WTC11 (cell line): ENCODE measurements at places on chromosomes 16 and 17.
A peak's percentile ranks its signal among the peaks of the same experiment; 100 is the strongest.

- H3K27me3 ChIP-seq, result no peaks in the 10 kb centered on the region
- H3K27ac ChIP-seq, result no peak overlapping the region
- DNase-seq, result no peak
- no peaks in the 10 kb centered on the region for H3K36me3 ChIP-seq
- peaks cover 19% of the 10 kb centered on the region for H3K4me1 ChIP-seq
- H3K4me3 ChIP-seq, result no peak overlapping the region
Measured at GRCh38 chr17:10050597-10051101, 145.6 kb upstream of the RCVRN start.

DNA sequence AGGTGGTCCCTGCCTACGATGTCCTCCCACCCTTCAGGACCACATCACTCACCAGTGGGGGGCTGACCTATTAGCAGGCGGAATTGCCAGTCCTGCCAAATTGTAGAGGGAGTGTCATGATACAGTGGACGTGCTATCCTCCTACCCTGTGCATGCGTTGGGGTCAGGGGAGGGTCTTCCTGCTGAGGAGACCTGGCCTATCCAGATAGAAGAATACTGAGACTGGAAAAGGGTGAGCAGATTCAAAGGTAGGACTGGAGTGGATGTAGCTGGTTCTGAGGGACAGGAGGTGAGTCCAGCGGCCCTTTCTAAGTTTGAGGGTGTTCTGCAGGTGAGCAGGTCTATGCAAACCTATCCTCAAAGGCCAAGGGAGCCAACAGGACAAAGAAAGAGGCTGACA, 8.0 kb downstream of the PRSS41 start:
- no peak overlapping the region for H3K27ac ChIP-seq
- no peaks in the 10 kb centered on the region for H3K4me1 ChIP-seq
- H3K27me3 ChIP-seq, result peaks cover 32% of the 10 kb centered on the region
- no peak overlapping the region for H3K4me3 ChIP-seq

DNA sequence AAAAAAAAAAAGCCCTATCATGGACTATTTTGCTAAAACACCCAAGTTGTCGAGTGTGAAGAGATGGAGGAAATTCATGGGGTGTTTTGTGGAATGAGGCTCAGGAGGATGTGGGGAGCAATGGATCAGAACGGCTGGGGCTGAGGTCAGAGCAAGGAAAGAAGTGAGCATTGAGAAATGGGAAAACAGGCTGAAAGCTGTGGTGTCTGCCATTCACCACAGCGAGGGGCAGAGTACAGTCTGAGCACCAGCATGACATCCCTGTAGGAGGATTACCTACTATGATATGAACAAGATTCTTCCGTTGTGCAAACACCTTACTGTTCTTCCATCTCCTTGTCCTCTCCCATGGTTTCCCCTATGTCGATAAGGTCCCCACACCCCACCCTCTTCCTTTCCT, 193.1 kb downstream of the TMEM114 start:
- peaks cover 77% of the 10 kb centered on the region for H3K36me3 ChIP-seq
- H3K27me3 ChIP-seq, result peaks cover 9% of the 10 kb centered on the region; the same call in 1 of the 2 replicates
- H3K4me1 ChIP-seq, result no peaks in the 10 kb centered on the region
- no peak overlapping the region for H3K27ac ChIP-seq

- peak overlapping the region; percentile 44 for H3K27ac ChIP-seq
- no peaks in the 10 kb centered on the region for H3K36me3 ChIP-seq
- H3K4me3 ChIP-seq, result peak overlapping the region; percentile 72
- peak; percentile 56 for DNase-seq
- peaks cover 72% of the 10 kb centered on the region for H3K27me3 ChIP-seq
Measured at GRCh38 chr17:81398176-81398831, 3.0 kb downstream of the BAHCC1 start.

DNA sequence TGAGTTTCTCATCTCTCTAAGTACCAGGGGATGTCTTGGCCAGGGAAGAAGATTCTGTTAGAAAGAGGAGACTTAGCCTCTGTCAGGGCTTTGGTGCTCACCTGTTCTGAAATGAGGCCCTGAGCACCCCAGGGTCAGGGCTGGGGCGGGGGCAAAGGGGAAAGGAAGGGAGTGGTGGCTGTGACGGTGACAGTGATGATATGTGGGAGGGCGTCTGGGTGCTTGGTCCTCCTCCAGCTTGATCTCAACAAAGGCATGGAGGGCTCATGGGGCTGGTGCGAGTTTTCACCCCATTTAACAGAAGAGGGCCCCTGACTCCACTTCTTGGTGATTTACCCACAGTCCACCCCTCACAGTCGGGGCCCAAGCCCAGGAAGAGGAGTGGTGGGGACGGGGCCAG, 15.1 kb downstream of the SOX8 start:
- DNase-seq, result no peak
- H3K4me1 ChIP-seq, result peaks cover 5% of the 10 kb centered on the region; the same call in 1 of the 2 replicates
- H3K4me3 ChIP-seq, result no peak overlapping the region
- H3K36me3 ChIP-seq, result peaks cover 15% of the 10 kb centered on the region

DNA sequence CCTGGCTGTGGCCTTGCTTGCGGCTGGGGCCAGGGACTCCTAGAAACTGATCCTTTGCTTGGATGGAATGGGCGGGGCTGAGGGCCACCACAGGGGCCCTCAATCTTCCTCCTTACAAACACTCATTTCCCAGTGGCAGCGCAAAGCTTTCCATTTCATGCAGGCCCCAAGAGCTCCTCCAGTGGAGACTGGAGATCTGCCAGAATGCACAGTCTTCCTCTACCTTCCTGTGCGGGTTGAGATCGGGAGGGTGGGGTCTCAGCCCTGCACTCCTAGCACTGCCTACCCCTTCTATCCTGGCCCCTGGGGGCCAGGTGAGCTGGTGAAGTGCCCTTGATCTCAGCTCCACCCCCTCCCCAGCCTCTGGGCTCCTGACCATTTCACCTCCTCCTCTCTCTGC, 1.7 kb downstream of the NRN1L start:
- H3K36me3 ChIP-seq, result peaks cover 13% of the 10 kb centered on the region

DNA sequence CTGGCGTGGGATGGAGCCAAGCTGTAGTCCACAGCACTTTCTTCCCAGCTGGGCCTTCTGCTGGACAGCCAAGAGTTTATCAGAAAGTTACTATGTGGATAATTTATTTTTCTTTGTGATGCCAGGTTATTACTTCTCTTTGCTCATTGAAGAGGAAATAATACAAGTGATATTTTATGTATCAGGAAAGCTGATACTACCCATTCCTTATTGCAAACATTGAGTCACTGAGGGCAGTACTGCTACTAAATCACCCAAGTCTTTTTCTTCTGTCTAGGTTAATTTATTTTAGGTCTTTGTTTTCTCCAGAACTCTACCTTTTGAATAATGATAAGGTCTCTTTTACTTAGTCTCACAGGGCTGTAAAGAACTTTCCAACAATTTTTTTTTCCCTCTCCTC, 8.3 kb downstream of the NUP93 start:
- no peak for DNase-seq
- peaks cover 25% of the 10 kb centered on the region for H3K36me3 ChIP-seq
- no peak overlapping the region for H3K27ac ChIP-seq
- peaks cover 5% of the 10 kb centered on the region for H3K4me1 ChIP-seq

- H3K4me3 ChIP-seq, result peak overlapping the region; percentile 71
- peaks cover 5% of the 10 kb centered on the region; the same call in 1 of the 2 replicates for H3K27me3 ChIP-seq
- DNase-seq, result no peak
Measured at GRCh38 chr16:3882531-3882930, 2.0 kb upstream of the CREBBP start.

- H3K4me1 ChIP-seq, result peaks cover 2% of the 10 kb centered on the region; the same call in 1 of the 2 replicates
- no peaks in the 10 kb centered on the region for H3K27me3 ChIP-seq
- H3K27ac ChIP-seq, result peak overlapping the region; percentile 78
- no peak overlapping the region for H3K4me3 ChIP-seq
- H3K36me3 ChIP-seq, result peaks cover 11% of the 10 kb centered on the region
Measured at GRCh38 chr17:78113804-78114785, 14.5 kb downstream of the TMC6 start.

DNA sequence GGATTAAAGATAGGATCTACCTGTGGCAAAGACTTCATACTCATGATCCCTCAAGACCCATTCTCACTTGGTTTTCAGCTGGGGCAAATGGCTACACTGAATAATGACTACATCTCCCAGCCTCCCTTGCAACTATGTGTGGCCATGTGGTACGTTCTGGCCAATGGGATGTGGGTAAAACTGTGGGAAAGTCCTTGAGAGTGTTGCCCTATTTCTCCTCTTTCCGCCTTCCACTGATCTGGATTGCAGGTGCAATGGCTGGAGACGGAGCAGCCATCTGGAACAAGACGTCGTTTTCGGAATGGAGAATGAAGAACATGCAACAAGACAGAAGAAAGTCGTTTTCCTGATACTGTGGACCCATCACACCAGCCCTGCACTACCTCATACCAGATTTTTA, 48.5 kb downstream of the HAPSTR1 start:
- peak; percentile 50 for DNase-seq
- no peaks in the 10 kb centered on the region for H3K27me3 ChIP-seq
- H3K27ac ChIP-seq, result peak overlapping the region; percentile 15; the same call in 1 of the 2 replicates
- H3K4me3 ChIP-seq, result no peak overlapping the region
- peaks cover 22% of the 10 kb centered on the region for H3K4me1 ChIP-seq

- H3K27ac ChIP-seq, result no peak overlapping the region
- no peak for DNase-seq
- H3K4me3 ChIP-seq, result no peak overlapping the region
Measured at GRCh38 chr17:57601143-57601735, 143.9 kb downstream of the CCDC182 start.

GRCh38 chr17:12958786-12959185, 59.0 kb downstream of the ELAC2 start:
- H3K4me1 ChIP-seq, result no peaks in the 10 kb centered on the region
- no peak for DNase-seq
- H3K4me3 ChIP-seq, result no peak overlapping the region
- peaks cover 62% of the 10 kb centered on the region for H3K36me3 ChIP-seq
- no peak overlapping the region for H3K27ac ChIP-seq
- no peaks in the 10 kb centered on the region for H3K27me3 ChIP-seq

DNA sequence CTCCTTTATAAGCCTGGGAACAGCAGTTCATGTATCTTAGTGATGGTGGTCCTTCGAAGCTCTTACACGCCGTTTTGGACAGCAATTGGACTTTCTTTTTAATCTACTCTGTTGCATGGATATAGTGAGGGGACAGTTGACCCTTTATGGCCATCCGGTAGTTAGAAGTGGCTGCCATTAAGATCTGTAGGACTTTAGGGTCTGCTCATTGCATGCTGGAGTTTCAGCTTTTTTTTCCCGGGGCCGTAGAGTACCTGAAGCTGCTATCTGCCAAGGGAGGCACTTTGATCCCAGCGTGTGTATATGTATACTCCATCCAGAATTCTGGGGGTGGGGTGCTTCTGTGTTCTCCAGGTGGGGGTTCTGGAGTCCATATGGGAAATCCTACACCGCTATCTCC, 1.2 kb downstream of the CYB5D1 start:
- H3K27ac ChIP-seq, result no peak overlapping the region
- H3K27me3 ChIP-seq, result peaks cover 2% of the 10 kb centered on the region; the same call in 1 of the 2 replicates
- H3K36me3 ChIP-seq, result peaks cover 6% of the 10 kb centered on the region
- H3K4me1 ChIP-seq, result peaks cover 16% of the 10 kb centered on the region

GRCh38 chr16:68658341-68658973, 13.3 kb downstream of the CDH3 start:
- H3K4me1 ChIP-seq, result peaks cover 23% of the 10 kb centered on the region
- no peaks in the 10 kb centered on the region for H3K27me3 ChIP-seq
- no peak overlapping the region for H3K4me3 ChIP-seq
- peak overlapping the region; percentile 74 for H3K27ac ChIP-seq
- DNase-seq, result no peak
- peaks cover 13% of the 10 kb centered on the region for H3K36me3 ChIP-seq

DNA sequence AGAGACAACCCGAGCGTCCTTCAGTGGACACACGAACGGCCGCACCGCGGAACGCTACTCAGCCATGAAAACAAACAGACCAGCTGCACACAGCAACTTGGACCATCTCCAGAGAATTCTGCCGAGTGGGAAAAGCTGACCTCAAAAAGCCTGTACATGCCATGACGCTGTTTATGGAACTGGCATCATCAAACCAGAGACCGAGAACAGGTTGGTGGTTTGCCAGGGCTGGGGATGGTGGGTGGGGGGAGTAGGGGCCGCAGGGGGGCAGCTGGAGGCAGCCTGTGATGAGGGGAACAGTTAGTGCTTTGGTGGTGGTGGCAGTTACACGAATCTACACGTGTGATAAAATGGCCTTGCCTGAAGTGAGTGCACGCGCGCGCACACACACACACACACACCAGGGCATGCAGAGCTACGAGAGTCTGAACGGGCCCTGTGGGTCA, 169.8 kb downstream of the LAT start:
- no peak overlapping the region for H3K4me3 ChIP-seq
- H3K27ac ChIP-seq, result no peak overlapping the region
- H3K4me1 ChIP-seq, result peaks cover 28% of the 10 kb centered on the region
- no peak for DNase-seq

GRCh38 chr17:28737770-28738679, 5.8 kb upstream of the TRAF4 start:
- peaks cover 22% of the 10 kb centered on the region for H3K36me3 ChIP-seq
- no peak overlapping the region for H3K4me3 ChIP-seq
- peaks cover 12% of the 10 kb centered on the region for H3K4me1 ChIP-seq
- H3K27me3 ChIP-seq, result no peaks in the 10 kb centered on the region
- DNase-seq, result no peak

- DNase-seq, result no peak
- H3K36me3 ChIP-seq, result peaks cover 58% of the 10 kb centered on the region
- H3K27me3 ChIP-seq, result peaks cover 3% of the 10 kb centered on the region; the same call in 1 of the 2 replicates
- peaks cover 6% of the 10 kb centered on the region for H3K4me1 ChIP-seq
Measured at GRCh38 chr17:11535231-11535630, 63.0 kb upstream of the DNAH9 start.

DNA sequence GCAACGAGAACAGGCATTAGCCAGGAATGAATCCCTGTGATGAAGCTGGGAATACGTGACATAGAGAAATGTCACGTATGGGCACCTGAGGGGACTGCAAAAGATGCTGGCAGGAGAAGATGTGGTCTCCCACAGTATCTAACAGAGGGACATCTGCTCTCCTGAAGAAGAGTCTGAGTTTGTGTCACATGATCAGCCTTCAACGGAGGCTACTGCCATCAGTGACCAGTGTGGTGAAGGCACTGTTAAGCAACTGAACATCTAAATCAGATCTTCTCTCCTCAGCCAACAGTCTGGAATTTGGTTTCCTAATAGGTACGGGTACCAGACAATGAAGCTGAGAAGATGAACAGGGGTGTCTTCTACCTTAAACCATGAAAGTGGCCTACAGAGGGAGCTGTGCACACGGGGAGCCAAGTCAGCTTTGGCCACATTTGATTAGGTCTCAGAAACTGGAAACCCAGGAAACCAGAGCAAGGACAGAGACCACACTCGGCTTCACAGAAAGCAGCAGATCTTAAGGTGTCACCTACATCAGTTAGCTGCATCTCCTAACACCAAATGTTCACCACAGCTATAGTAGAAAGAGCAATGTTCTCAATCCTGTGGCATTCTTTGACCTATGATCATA, 41.8 kb downstream of the BRD7 start:
- no peaks in the 10 kb centered on the region for H3K27me3 ChIP-seq
- no peak overlapping the region for H3K27ac ChIP-seq
- H3K4me1 ChIP-seq, result no peaks in the 10 kb centered on the region
- H3K36me3 ChIP-seq, result peaks cover 38% of the 10 kb centered on the region
- H3K4me3 ChIP-seq, result no peak overlapping the region
- no peak for DNase-seq
